ENCODE measurements at places on chromosomes 7 and 10.

DNA sequence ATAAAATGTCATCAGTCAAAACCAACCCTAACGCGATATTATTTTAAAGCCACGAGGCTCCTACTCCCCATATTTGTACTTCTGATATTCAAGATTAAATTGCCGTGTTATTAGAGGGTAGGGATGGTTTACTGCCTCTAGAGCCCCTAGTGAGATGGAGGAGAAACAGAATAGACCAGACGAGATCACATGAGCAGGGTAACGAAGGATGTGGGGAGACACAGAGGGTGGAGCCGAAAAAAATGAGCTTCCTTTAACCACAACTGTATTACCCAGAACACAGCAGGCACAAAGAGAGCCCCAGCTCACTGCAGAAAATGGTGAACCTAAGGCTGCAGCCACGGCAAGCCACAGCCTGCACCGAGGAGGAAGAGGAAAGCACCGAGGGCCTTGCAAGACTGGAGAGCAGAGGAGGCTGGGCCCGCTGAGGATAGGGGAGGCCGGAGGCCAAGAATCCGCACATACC, 14.3 kb downstream of the ZC3HAV1 start:
- no peak for DNase-seq

- no peak for DNase-seq
These were observed 790.5 kb downstream of the MAGI2 start for GRCh38 chr7:78662939-78663338.

- DNase-seq: no peak
These were observed 5.7 kb downstream of the HECTD2 start for GRCh38 chr10:91415816-91416215.

DNA sequence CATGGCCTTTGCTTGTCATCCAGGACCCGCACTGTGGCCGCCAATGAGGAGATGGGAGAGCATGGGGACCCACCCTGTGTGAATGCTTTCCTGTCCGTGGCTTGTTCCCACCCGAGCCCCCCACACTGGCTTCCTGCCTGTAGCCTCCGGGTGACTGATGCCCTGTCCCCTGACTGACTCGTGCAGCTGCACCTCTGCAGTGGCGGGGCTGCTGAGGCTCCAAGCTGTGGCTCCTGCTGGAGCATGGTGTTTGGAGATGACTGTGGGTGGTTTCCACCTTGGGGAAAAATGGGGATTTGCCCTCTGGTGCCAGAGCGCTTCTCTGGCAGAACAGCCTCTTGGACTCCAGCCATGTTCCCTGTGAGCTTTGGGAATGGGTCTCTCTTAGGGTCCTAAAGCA, 2.1 kb downstream of the CAMK1D start:
- no peak for DNase-seq

DNA sequence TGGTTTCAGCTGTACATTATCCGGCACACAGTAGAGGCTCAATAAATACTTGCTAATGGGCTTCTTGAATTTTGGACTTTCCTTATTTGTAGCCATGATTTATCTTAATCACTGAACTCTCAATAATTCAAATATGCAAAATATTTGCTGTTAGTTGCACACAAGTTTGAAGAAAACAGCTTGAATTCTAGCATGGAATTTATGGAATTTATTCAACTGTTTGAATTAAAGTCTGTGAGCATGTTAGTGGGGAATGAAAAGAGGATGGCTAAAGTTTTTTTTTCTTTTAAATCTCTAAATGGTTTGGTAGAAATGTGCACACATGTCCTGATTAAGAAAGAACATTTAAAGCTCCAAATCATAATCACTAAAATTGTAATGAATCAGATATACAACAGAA, 42.5 kb downstream of the SIRT1 start:
- peak; percentile 3 for DNase-seq

DNA sequence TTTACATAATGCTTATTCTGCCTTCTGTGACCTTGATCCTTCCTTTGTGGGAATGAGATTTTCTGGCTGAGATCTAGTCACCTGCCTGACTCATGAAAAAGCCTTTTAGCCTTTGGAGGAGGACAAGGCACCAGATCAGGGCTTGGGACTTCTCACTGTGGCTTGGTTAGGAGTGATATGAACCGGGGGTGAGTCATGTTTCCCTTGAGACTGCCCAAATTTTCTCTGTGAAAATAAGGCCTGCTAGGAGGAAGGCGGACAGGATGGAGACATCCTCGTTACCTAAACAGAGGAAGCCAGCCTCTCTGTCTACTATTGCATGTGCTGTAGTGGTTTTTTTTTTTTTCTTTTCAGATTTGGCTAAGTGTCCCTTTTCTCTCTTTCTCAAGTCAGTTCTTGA, 57.8 kb downstream of the EVX1 start:
- no peak for DNase-seq

- no peak for DNase-seq
These were observed 101.1 kb downstream of the PTPRE start for GRCh38 chr10:128007971-128008370.

DNA sequence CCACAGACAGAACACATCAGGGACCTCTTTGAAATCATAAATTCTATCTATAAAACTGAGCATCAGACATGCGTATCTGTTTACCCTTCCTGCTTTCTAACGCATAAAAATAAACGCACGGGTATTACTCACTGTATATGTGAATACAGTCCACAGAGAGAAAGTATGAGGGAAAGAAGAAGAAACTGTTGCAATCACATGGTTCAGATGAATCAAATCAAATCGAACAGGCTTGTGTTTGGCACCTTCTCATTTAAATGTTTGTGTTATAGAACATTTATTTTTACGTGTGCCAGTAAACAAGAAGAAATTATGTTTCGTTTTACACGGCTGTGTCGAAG, 322.0 kb downstream of the FRMD4A start:
- no peak for DNase-seq

DNA sequence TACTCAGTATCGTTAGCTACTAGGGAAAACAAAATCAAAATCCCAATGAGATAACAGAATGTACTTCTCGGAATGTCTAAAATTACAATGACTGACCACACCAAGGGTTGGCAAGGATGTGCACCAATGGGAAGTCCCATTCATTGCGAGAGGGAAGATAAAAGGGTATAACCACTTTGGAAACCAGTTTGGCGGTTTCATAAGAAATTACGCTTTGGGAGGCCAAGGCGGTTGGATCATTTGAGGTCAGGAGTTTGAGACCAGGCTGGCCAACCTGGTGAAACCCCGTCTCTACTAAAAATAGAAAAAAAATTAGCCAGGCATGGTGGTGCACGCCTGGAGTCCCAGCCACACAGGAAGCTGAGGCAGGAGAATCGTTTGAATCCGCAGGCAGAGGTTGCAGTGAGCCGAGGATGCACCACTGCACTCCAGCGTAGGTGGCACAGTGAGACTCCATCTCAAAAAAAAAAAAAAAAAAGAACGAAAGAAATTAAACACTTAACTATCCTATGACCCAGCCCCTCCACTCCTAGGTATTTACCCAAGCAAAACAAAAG, 7.6 kb downstream of the HACD1 start:
- no peak for DNase-seq

Data from fibroblast of skin of left quadriceps (primary cell).